ENCODE measurements at places on chromosomes 4 and X.

- DNase-seq: no peak
Observed at GRCh38 chr4:93660036-93660435, 168.5 kb upstream of the ATOH1 start.

DNA sequence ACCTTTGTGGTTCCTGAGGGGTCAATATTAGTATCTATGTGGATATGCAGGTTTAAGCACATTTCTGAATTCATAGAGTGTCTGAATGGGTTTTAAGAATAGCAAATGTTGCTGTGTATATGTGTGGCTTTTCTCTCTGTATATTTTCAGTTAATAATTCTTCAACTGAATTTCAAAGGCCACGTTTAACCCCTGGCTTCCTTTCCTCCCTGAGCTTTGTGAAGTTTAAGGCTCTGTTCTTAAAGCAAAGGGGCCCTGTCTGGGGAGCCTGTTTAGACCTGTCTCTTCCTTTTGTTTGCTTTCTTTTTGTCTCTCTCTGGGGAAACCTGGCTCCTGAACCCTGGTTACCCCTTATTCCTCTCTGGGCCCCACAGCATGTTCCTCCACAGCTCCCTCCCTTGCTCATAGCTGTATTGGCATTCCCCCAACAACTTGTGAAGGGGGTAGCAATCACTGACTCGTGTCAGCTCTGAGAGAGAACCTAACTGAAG lies 139.1 kb downstream of the COL4A6 start:
- no peak for DNase-seq

- no peak for DNase-seq
Observed at GRCh38 chr4:54322818-54323417, 93.8 kb downstream of the PDGFRA start.

DNA sequence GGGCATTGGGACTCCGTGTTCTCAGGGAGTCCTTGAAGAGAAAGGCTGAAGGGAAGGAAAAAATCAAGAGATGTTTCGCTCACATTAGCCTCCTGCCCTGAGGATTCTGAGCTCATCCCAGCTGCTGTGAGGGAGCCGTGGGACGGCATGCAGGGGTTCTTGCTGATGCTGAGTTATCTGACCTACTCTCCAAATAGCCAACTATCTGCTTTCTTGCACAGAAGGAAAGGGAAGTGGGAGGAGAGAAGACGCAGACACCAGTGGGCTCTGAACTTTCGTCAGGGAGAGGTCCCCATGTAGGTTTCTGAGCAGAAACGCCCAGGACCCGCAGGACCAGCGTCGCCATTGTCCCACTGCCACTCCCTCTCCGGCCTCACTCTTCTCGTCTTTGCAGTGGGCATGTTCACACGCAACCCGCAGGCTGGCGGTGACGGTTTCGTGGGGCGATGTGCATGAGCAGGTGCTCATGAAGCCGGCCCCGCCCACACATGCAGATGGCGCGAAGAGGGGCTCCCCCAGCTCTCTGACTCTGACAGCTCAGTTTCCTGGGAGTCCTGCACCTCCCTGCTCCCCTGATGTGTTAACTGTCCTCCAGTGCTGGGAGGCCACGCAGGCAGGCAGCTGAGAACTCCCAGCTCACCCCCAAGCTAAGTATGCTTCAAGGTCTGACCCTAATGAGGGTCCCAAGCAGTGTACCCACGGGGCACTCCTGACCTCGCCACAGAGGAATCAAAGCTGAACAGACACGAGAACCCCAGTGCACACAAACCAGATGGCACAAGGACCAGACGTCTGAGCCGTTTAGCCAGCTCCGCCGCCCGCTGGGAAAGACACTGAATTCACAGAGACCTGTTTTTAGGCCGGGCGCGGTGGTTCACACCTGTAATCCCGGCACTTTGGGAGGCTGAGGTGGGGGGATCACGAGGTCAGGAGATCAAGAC lies 13.6 kb upstream of the ABLIM2 start:
- no peak for DNase-seq

GRCh38 chr4:35464964-35465528 lies 779.3 kb downstream of the ARAP2 start:
- DNase-seq: no peak

Data from stimulated activated CD8-positive, alpha-beta memory T cell treated with anti-CD3 and anti-CD28 coated beads, Interleukin-12 subunit alpha, Interleukin-12 subunit beta, amount 100 ng/mL, for 4 hours (primary cell).